ENCODE measurements at places on chromosomes 2 and 18.

- DNase-seq = no peak
Measured at GRCh38 chr2:86439879-86440630, 1.1 kb upstream of the KDM3A start.

- no peak for DNase-seq
Measured at GRCh38 chr2:33528441-33528950, 52.0 kb downstream of the RASGRP3 start.

DNA sequence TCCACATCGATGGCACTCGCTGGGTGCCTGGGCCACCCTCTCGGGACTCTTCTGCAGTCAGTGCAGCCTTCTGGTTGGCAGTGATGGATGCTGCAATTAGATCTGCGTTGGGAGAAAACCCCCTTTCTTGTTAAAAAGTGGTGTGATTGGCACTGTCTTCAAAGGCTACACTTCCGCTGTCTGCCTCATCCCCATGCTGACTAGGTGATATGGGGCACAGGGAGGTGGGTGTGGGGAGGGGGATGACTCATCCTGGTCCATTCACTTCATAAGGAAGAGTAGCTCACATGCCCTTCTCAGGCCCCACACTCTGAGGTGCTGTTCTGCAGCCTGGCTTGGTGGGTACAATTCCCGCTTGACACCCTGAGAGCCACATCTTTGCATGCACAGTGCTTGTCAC lies 77.4 kb downstream of the THNSL2 start:
- no peak for DNase-seq

- DNase-seq = no peak
Measured at GRCh38 chr2:54613794-54614257, 109.6 kb upstream of the EML6 start.

GRCh38 chr2:156541706-156542105 lies 105.5 kb downstream of the GPD2 start:
- DNase-seq = no peak

GRCh38 chr18:25230658-25231326 lies 121.2 kb downstream of the ZNF521 start:
- DNase-seq = no peak

DNA sequence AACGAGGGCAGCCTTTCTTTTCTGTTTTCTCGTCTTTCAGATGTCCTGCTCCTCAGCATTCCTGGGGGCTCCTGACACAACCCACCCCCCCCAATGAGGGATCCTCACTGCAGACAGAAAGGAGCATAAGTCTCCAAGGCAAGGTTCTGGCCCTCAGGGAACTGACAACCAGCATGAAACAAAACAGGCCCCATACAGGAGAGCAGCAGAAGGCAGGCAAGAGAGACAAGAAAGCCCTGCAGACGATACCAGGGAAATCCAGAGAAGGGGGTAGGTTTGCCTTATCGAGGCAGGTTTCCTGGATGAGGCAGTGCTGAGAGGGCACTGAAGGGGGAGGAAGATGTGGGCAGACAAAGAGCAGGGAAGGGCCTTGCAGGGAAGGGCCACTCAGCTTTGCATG lies 103.9 kb upstream of the EPAS1 start:
- DNase-seq = no peak

- no peak for DNase-seq
Measured at GRCh38 chr2:144615866-144616565, 96.1 kb upstream of the ZEB2 start.

GRCh38 chr2:15272942-15273341 lies 288.2 kb downstream of the NBAS start:
- no peak for DNase-seq

- no peak for DNase-seq
Measured at GRCh38 chr2:15956751-15957736, 16.7 kb downstream of the MYCN start.

DNA sequence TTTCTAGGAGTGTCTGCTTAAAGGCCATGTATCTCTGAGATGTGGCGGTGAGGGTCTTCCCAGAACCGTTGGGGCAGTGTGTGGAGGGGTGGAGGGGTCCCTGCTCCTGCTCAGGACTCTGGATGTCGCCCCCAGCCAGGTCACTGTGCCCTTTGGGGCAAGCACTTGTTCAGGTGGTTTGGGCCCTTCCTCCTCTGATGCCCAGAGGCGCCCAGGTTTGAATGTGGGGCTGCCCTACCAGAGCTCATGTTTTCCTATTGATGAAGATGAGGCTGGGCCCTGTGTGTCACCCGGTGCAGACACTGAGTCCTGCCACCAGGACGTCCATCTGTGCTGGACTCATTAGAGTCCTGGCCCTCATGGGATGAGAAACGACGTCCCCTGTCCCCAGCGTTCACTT lies 14.3 kb upstream of the PER2 start:
- DNase-seq = no peak

DNA sequence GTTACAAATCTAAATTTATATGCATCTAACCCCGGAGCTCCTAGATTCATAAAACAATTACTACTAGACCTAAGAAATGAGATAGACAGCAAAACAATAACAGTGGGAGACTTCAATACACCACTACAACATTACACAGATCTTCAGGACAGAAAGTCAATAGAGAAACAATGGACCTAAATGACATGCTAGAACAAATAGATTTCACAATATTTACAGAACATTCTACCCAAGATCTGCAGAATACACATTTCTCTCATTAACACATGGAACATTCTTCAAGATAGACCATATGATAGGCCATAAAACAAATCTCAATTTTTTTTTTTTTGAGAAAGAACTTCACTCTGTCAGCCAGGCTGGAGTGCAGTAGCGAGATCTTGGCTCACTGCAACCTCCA lies 37.8 kb downstream of the COPS9 start:
- DNase-seq = no peak

DNA sequence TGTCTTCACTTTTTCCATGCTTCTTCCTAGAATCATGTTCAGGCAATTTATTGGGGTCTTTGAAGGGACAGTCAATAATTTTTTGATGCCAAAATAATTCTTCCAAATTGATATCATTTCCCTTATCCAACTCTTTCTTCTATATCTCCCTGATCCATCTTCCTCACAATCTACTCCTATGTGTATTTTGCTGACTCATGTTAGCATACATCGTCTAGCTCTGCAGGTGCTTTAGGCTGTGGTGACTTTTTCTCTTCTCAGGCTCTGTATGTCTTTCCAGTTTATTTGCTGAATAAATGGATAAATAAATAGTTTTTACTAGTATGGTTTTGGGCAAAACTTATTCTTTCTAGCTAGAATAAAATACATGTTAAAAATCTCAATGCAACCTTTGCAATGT lies 1650.9 kb upstream of the TMEFF2 start:
- no peak for DNase-seq

DNA sequence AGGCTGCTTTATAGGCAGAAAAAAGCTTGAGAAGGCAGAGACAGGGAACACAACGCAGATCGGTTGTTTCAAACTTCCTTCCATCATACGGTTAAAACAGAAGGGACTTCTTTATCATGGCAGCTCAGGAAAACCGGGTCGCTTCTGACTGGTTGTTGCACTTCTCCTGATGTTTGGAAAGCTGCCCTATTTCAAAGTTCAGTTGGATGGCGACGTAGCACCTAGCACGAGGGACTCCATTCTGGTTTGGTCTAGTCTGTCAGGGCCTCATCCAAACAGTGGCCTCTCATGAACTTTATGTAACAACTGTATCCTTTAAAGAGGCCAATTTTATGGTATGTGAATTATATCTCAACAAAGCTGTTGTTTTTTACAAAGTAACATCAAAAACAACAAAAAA lies 210.1 kb upstream of the RAB12 start:
- no peak for DNase-seq

DNA sequence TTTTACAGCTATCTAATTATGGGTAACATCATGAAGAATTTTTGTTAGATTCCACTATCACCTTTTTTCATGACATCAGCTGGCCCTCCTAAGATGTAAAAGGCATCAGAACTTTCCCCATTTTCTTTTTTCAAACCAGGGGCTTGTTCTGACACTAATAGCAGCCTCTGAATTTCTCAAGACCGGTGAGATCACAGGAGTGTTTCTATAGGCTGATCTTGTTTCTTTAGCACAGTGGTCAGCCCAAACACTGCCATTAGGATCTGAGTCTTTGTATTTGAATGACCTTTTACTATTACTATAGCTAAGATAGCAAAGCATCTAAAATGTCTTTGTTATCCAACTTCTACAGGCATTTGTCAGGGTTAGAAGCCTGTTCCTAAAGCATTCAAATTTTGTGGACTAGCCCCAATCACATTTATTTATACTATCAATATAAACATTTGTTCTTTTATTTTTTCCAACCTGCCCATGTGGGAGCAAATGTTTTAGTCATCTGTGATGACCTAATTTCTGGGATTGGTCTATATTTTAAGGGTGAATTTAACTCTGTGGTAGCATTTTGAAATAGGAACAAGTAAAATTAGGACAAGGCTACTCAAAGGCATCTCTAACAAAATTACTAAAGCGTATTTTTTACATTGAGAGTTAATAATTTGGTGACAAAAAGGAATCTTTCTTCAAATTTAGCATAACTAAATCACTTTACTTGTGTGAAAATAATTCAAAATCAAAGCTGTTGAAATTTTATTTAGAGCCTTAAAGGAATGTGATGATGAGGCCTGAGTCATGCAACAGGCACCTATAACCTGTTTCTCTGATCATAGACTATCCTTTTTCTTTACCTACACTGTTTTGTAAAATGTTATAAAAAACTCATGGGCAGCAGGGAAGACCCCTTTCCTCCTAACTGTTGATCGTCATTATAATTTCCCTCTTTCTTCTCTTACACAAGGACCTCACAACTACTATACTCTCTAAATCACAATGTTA lies 39.3 kb downstream of the ZAP70 start:
- no peak for DNase-seq

GRCh38 chr2:176317199-176317598 lies 48.0 kb downstream of the MTX2 start:
- DNase-seq = peak; percentile 80

GRCh38 chr2:225042800-225043167 lies 516 bp upstream of the DOCK10 start:
- DNase-seq = no peak

DNA sequence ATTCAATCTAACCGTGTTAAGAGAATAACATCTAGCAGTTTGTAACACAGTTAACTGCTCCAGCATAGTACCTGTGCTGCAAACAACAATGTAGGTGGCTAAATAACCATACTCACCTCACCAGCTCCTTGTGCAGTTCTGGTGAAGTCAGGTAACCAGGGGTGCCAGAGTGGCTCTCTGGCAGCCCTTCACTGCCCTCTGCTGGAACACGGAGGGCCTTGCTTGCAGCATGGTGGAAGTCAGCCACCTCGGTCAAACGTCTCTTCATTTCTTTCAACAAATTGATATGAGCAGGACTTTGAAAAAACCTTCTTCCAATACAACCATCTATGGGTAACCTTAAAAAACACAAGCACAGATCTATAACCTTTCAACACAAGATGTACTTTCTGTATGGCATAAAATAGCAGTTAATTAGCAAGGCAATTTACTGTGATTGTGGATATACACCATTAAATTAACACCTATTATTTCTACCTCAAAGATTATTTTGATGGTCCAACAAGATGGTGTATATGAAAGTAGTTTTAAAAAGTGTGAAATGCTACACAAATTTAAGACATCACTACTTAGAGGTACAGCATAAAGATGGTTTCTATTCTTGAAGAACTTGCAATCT lies 56.6 kb downstream of the EPG5 start:
- peak; percentile 3 for DNase-seq

DNA sequence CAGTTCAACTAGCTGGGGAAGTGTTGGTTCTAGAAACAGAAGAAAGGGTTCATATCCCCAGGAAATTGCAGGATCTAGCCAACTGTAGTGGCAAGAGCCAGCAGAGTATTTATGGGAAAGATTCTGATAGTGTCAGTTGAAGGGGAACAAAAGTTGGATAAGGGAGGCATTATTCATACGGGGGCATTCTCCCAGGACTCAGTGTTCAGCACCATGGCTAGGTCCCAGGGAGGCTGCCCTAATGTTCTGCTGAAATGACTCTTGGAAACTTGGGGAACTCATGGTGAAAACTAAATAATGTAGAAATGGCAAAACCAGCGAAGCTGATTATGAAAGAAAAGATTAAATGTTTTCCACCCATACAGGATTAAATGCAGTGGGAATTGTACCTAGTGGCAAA lies 543.7 kb downstream of the TRIB2 start:
- no peak for DNase-seq

DNA sequence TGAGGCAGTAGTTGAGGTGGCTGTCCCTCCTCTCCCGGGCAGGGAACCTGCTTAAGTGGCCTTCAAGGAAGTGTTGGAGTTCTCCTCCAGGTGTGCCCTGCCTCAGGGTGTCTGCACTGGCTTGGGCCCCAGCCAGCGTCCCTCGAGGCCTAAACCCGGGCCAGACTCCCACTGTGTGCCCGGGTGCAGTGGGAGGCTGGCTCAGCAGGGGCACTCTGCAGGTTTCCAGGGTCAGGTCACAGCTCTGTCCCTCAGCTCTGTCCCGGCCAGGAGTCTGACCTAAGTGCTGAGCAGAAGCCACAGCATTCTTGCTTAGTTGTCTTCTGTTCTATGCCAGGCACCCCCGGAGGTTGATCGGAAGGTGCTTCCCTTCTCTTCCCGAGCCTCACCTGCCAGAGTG lies 69.0 kb upstream of the OTOS start:
- no peak for DNase-seq

DNA sequence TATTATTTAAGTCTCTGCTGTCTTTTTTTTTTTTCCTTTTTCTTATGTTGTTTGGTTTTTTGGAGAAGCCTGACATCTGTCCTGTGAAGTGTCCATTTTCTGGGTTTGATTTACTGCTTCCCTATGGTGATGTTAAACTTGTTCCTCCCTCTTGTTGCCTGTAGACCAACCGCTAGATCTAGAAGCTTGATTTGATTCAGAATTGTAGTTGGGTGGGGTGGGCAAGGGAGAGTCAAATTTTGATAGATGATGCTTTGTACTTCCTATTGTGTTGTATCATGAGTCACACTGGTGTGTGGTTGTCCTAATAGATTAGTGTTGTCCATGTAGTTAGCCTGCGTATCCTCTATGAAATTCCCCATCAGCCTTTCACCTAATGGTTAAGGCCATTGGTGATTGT lies 35.4 kb downstream of the CAB39 start:
- no peak for DNase-seq

DNA sequence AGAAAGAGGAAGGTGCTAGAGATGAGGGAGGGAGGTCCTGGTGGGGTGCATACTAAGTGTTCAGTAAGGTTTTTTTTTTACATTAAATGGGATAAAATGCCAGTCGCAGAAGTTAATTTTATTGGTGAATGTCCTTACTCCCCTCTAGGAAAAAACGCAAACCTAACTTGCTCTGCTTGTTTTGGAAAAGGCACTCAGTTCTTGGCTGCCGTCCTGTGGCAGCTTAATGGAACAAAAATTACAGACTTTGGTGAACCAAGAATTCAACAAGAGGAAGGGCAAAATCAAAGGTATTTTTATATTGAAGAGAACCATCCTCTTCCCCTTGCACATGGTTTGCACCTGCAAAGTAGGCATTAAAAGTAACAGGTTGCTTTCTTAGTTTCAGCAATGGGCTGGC lies 12.7 kb upstream of the IL18R1 start:
- no peak for DNase-seq

DNA sequence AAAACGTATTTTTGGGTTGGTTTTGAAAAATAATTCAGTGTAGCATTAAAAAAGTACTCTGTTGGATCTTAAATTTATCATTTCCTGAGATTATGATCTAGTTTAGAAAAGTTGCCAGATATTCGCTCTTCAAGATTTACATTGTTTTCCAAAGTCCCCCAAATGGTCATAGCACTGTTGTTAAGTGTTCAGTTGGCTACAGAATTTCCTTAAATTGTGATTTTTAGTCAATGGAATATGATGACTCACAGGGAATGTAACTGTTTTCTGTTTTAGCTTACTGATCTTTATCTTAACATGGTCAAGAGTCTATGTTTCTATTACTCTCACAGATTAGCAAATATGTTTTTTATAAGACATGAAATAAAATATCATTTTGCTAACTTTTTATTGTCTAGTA lies 23.2 kb downstream of the PLCL1 start:
- no peak for DNase-seq

GRCh38 chr18:13451661-13452387 lies 233.3 kb downstream of the LDLRAD4 start:
- no peak for DNase-seq
